Right hindlimb (tissue), 1 donor: ENCODE measurements at places on chromosomes 7 and 10.
A peak's percentile ranks its signal among the peaks of the same experiment; 100 is the strongest.

DNA sequence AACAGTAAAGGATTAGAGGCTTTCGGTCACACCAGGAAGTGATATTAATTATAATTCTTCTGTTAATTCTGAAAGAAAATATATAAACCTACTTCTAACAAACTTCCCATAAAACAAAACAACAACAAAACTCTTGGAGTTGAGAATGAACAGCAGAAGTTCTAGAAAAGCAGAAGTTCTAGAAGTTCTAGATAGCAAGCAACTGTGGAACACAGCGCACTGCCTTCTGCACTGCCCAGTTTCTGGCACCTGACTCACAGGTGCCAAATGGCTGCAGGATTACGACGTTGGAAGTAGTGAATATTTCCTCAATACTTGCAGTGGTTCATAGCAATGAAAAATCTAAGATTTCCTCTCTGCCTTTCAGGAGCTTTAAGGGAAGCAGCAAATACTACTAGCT is 132.2 kb downstream of the OR13A1 start:
- no peak for DNase-seq

- no peak for DNase-seq
Observed at GRCh38 chr10:114526126-114526503, 121.8 kb upstream of the AFAP1L2 start.

DNA sequence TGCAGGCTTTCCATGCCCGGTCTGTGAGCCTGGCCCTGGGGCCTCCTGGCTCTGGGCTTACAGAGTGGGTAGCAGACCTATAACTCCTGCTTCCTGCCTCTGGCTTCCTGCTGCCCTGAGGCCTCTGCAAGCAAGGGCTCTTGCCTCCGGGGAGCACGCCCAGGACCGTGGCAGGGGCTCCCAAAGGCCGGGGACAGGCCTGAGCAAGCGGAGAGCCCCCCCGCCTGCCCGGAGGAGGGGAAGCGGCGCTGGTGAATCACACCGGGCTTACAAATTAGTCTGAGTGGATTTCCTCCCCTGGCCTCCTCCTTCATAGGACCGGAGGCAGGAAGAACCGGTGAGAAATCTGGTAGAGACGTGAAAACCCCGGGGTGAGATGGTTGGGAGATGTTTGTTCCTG is 1.5 kb upstream of the MYL10 start:
- DNase-seq: no peak

GRCh38 chr7:148918058-148918596 is 34.0 kb upstream of the EZH2 start:
- no peak for DNase-seq

- no peak for DNase-seq
Observed at GRCh38 chr10:31836569-31837406, 91.8 kb downstream of the ARHGAP12 start.

GRCh38 chr7:88700725-88701124 is 58.8 kb upstream of the ZNF804B start:
- DNase-seq: no peak

DNA sequence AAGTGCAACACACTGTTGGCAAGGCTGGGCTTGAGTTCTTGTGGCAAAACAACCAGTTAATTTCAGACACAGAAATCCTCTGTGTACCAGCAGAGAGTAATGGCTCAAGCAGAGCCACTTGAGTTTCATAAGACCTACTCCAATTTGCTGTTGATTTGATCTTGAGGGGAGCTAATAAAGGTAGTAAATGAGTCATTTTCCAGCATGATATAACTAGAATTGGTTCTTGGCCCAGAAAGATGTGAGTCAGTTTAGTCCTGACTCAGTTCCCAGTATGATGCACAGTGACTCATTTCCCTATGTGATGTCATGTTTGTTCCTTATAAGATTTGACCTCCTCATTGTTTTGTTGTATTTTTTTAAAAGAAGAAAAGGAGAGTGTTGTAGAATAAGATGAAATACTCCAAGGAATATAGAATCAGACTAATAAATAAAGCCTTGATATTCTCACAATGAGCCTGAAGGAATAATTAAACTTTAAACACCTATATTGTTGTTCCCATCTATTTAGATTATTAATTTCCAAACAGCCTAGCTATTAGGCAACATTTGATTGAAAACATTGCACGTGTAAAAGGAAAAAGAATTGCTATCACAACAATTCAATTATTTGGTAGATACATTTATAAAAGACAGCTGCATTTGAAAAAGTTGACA is 186.2 kb downstream of the REEP3 start:
- peak; percentile 43 for DNase-seq

DNA sequence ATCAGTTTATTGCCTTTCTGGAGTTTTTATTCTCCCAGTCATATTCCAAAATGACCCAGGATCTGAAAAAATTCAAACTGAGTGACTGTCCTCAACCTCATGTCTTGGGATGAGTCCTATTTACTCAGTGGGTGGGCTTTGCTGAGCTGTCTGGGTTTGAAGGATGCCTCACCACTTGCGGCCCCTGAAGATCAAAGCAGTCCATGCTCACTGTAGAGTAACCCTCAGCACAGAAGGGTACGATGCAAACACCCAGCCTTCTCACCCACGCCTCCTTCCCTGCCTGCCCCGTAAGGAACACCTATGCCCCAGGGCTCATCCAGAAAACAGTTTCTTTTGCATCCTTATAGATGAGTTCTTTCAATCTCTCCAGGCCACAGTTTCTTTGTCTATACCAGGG is 42.2 kb upstream of the GRB10 start:
- no peak for DNase-seq

GRCh38 chr7:106795084-106795876 is 69.8 kb upstream of the PIK3CG start:
- no peak for DNase-seq

DNA sequence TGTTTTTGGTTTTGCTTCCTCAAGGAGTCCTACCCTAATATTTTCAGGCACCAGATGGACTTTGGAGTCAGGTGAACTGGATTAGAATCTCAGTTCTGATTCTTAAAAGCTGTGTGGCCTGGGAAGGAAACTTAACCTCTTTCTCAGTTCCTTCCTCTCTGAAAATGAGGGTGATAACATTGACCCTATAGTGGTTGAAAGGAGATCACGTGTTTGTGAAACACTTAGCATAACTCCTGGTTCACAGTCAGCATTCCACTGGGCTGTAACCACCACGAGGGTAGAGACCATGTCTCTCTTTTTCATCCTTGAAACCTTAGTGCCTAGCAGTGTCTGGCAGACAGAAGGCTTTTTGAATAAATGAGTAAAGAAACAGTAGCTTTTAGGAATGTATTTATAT is 16.7 kb downstream of the LSMEM1 start:
- no peak for DNase-seq

GRCh38 chr7:31788883-31789680 is 102.1 kb downstream of the PPP1R17 start:
- DNase-seq: no peak

DNA sequence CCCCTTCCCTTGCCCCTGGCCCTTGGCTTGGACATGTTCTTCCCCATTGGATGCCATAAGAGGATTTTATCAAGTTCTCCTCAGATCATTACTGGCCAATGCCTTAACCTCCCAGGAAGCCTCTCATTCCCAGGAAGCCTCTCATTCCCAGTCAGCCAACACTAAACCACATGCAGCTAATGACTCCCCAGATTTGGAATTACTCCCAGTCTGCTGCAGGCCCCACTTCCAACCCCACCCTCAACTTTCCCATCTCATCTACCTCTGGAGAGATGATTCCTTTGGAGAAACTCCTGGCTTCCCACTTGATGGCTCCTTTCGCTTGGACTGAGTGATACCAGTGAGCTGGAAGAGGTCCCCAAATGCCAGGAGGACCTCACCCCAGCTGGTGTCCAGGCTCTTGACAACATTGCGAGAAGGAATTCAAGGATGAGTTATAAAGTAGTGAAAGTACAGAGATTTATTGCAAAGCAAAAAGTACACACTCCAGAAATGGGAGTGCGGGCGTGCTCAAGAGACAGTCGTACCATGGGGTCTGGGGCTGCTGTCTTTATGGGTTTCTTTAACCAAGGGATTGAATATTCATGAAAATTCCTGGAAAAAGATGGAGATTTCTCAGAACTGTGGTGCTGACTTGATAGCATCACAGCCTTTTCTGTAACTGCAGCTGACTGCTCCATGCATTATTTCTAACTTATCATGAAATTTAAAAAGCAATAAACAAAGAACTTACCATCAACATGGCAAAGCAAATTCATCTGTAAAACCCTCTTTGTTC is 117.2 kb upstream of the ADCY1 start:
- no peak for DNase-seq

- no peak for DNase-seq
Observed at GRCh38 chr7:17471325-17471724, 172.9 kb downstream of the AHR start.

DNA sequence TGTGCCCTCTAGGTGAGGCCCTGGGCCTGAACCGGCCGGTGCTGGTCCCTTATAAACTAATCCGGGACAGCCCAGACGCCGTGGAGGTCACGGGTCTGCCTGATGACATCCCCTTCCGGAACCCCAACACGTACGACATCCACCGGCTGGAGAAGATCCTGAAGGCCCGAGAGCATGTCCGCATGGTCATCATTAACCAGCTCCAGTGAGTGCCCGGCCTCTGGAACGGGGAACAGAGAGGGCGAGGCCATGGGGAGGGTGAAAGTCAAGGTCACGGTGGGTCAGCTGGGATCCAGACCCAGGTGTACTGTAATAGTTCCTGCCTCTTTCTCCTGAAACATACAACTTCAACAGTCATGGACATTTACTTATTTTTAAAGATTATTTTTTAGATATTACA is 66.7 kb upstream of the GTF2I start:
- no peak for DNase-seq

DNA sequence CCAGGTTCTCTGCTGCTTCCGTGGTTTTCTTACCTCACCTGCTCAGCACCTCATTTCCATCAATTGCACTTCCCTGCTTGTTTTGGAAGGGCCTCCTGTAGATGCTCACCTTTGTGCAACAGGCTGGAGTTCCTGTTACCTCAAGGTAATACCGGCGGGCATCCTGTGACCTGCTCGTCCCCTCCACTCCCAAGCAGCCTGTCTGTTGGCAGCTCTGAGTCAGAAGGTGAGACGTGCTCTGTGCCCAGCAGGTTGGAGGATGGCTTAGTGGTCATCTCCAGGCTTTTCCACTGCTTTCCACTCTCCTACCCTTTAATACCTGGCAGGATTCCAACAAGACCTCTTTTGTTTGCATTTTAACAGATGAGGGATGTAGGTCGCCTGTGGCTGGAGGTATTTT is 86.0 kb downstream of the CAMK1D start:
- no peak for DNase-seq

- peak; percentile 16 for DNase-seq
Observed at GRCh38 chr7:27955011-27955410, 215.0 kb downstream of the TAX1BP1 start.

GRCh38 chr10:109504401-109504800 is 418.9 kb downstream of the XPNPEP1 start:
- DNase-seq: no peak

DNA sequence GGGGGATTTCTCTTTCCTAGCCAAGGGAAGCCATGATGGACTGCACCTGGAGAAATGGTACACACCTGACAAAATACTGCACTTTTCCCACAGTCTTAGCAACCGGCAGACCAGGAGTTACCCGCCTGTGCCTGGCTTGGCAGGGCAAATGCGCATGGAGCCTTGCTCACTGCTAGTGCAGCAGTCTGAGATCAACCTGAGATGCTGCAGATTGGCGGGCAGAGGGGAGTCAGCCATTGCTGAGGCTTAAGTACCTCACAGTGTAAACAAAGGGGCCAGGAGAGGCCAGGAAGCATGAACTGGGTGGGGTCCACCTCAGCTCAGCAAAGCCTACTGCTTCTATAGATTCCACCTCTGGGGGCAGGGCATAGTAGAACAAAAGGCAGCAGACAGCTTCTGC is 49.4 kb downstream of the OR13A1 start:
- no peak for DNase-seq

DNA sequence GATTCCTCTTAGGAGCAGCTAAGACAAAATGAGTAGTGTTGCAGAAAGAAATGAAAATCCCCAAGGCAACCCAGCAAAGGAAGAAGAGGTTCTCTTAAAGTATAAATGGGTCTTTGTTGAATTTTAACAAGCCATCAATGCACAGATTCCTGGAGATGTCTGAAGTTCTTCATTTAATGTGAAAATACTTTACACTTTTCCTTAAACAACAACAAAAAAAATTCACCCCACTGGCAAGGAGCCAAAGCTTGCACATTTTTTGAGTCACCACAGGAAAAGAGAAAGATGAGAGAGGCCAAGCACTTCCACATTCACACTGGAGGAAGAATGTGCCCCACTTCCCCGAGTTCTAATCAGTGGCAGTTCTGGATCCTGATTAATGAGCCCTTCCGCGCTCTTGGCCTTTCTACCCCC is 286.4 kb upstream of the MEOX2 start:
- no peak for DNase-seq

DNA sequence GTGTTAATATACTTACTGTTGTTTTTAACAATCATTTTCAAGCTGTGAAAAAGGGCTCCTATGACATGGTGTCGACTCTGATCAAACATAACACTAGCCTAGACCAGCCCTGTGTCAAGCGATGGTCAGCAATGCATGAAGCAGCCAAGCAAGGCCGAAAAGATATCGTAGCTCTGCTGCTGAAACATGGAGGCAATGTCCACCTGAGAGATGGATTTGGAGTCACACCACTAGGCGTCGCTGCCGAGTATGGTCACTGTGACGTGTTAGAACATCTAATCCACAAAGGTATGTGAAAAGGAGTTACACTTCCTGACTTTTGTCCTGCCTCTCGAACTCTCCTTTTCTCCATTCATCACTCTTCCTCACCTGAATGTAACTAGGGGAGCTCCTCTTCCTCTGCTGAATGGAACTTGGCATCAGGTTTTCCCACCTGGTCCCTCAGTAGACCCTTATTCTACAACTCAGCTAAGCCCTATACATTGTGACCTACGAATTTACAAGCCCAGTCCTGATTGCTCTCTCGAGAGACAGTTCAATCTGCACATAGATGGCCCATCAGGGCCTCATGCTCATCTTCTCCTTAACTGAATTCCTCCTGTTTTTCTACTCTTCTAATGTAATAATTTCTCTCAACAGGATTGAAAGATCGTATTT is 23.0 kb downstream of the ASB15 start:
- peak; percentile 24 for DNase-seq

GRCh38 chr7:80435521-80435920 is 76.3 kb downstream of the GNAT3 start:
- no peak for DNase-seq

DNA sequence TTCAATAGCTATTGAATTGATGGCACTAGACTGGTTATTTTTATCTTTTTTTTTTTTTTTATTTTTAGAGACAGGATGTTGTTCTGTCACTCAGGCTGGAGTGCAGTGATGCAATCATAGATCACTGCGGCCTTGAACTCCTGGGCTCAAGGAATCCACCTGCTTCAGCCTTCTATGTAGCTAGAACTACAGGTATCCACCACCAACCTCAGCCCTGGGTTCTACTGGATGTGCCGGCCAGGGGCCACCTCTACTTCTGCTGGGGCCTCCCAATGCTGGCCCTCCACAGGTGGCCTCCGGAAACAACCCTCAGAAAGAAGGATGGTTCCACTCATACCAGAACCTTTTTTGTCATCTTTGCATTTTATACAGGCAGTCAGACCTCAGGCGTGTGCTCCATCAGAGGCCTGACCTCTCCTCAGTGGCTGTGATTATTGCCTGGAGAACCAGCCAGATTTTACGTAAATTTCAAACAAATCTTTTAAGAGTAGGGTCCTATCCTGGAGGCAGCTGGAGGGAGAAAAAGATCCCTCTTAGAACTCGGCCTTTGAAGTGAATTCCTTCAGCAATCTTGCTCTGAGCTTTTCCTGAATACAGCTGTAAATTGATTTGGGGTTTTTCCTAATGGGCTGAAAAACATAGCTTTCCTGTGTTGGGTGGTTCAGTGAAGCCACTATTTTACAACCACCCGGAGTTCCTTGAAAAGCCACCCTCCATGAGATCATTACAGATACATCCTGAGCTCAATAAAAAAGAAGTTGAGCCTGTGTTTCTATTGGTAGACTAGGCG is 110.0 kb downstream of the SPAG6 start:
- no peak for DNase-seq
